Cardiac muscle cell (in vitro differentiated cells and primary cell): ENCODE measurements at places on chromosomes 6 and 20. TPM values are rescaled to one million over a fixed set of nuclear protein-coding genes. Genes with fewer than 3 reads are reported as not detected.

DNA sequence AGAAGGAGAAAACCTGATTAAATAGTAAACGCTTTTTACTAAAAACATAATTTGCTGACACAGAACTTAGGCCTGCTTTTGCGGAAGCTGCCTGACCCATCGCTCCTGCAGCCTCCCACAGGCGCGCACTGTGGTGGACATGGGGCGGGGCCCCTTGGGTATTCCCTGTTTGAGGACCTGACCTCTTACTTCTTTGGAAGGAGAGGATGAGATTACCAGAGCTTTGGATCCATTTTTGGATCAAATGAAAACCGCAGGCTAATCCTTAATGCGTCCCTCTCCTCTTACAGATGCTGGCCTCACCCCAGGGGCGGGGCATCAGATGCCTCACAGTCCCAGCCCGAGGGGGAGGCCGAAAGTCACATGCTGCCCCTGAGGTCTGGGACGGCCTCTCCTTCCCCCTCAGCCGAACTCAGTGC, 151.0 kb downstream of the SCML4 start:
- DNase-seq = no peak

GRCh38 chr6:119076576-119077390, 1.7 kb downstream of the FAM184A start:
- no peak for DNase-seq

- no peak for DNase-seq
Observed at GRCh38 chr20:50967586-50967985, 9.0 kb downstream of the MOCS3 start.

DNA sequence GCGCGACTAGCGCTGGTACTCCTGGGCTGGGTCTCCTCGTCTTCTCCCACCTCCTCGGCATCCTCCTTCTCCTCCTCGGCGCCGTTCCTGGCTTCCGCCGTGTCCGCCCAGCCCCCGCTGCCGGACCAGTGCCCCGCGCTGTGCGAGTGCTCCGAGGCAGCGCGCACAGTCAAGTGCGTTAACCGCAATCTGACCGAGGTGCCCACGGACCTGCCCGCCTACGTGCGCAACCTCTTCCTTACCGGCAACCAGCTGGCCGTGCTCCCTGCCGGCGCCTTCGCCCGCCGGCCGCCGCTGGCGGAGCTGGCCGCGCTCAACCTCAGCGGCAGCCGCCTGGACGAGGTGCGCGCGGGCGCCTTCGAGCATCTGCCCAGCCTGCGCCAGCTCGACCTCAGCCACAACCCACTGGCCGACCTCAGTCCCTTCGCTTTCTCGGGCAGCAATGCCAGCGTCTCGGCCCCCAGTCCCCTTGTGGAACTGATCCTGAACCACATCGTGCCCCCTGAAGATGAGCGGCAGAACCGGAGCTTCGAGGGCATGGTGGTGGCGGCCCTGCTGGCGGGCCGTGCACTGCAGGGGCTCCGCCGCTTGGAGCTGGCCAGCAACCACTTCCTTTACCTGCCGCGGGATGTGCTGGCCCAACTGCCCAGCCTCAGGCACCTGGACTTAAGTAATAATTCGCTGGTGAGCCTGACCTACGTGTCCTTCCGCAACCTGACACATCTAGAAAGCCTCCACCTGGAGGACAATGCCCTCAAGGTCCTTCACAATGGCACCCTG, 1.6 kb downstream of the TPBG start:
- DNase-seq = peak; percentile 50

DNA sequence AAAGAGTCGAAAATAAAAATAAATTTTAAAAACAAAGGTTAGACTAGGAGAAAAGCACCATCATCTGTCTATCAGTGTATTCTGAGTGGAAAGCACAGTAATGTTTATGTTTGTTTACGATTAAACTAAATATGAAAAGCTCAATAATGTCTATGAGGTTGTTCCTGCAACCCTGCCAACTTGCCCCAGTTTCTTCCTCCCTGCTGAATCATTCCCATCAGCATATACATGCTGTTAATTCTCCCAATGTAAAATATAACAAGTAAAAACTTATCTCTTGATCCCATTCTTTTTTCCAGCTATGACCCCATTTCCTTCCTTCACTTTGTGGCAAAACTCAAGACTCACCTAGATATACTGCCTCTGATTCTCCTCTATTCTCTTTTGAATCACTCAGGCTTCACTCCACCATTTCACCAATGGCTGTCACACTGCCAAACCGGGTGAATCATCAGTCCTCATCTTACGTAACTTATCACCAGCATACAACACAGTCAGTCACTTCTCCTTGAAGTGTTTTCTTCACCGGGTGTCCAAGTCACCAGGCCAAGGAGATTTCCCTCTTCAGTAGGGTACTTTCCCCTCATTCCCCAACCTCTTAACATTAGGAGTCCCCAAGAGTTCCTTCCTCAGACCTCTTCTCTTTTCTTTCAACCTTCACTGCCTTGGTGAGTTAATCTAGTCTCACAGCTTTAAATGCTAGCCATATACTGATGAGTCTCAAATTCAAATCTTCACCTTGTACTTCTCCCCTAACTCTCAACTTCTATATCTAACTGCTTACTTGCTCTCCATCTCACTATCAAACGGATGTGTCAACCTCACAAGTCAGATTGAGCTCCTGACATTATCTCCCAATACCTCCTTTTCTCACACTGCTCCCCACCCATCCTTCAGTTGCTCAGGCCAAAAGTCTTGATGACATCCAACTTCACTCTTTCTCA, 6.2 kb downstream of the TMEM242 start:
- DNase-seq = peak; percentile 89

GRCh38 chr6:163183806-163184205, 230.7 kb upstream of the QKI start:
- DNase-seq = no peak

GRCh38 chr6:137343241-137343640, 124.1 kb upstream of the IFNGR1 start:
- DNase-seq = no peak

GRCh38 chr6:79801362-79801761, 146.0 kb downstream of the ELOVL4 start:
- no peak for DNase-seq

DNA sequence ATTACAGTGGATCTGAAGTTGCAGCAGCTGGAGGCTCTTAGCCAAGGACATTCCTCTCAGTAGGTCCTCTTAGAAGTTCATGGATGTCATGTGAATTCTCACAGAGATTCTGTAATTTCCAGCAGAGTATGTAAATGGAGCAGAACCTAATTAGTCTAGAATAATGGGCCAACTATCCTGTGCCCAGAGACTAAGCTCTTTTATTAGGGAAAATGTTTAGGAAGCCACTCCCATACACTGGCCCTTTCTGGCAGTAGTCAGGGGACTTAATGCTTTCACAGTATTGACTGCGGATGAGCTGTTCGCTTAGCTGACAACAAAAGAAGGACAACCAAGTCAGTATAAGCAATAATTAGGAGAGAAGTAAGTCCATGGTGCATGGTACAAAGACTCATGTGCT, 43.8 kb upstream of the KIF16B start:
- DNase-seq = no peak

DNA sequence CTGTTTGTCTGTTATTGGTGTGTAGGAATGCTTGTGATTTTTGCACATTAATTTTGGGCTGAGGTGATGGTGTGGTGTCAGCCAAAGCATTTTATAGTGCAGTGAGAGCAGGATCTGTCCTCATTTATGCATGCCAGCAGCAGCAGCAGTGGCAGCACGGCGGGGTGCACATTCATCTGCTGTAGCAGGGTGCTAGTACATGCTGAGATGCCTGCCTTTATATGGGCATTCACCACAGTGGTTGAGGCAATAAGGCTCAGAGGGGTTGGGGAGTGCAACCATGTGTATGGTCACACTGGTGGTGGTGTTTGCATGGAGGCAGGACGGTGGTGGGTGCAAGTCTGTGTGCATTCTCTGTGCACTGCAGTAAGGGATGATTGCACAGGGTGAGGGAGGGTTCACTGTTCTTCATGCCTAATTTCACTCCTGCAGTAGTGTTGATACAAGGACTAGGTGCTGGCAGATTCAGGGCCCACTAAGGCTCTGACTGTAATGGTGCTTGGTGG, 129.3 kb upstream of the SYNCRIP start:
- no peak for DNase-seq

DNA sequence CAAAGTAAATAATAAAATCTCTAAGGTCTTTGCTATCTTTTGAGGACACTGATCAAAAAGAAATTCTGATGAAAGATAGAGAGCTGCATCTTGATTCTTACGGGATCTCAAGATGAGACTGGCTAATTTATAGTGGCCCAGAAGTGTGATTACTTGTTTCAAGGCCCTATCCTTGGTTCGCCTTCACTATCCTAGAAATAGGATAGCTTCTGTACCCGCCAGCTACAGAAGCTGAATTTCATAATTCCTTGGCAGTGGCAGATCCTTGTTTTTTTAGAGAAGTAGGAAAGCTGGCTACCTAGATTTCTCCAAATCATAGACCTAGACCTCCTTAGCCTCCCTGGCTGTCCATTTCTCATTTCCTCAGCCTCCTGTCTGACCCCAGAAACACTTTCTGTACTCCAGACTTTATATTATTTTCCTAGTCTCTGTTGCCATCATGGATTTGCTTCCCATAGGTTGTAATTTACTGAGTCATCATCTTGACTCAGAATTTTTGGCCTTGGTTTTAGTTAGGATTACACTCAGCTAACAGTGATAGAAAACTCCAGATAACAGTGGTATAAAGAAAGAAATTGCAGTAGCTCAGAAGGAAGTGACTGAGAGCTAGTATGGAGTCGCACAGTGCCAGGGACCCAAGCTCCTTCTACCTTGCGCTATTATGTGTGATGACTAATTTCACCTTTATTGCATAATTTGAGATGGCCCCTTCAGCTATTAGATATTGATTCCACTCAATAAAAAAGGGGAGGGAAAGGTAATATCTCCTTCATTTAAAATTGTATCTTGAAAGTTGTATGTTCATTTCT, 27.7 kb downstream of the PHF3 start:
- DNase-seq = peak; percentile 79

Gene GHRH
- 0.34 TPM in 1 of 2 replicates, not detected in the other for polyA plus RNA-seq

Gene PPP1R10
- 42.4 and 42.9 TPM in 2 replicates for polyA plus RNA-seq

Gene HLA-DOB
- polyA plus RNA-seq = not detected in 2 replicates
